Activated T-cell treated with anti-CD3 and anti-CD28 coated beads, Interleukin-2, amount 50 U/mL, for 72 hours (primary cell): ENCODE measurements at places on chromosomes 4 and X. TPM values are rescaled to one million over a fixed set of nuclear protein-coding genes. Genes with fewer than 3 reads are reported as not detected.

FGFBP1 gene
- total RNA-seq = not detected

LRCH2 gene
- not detected for total RNA-seq

SASH3 gene
- 148 TPM for total RNA-seq

SSX1 gene
- total RNA-seq = not detected

- H3K4me3 ChIP-seq = peak overlapping the region; percentile 93
- DNase-seq = peak; percentile 24
- H3K4me1 ChIP-seq = peaks cover 38% of the 10 kb centered on the region
- H3K36me3 ChIP-seq = peaks cover 8% of the 10 kb centered on the region
These were observed 484.2 kb downstream of the BCOR start for GRCh38 chrX:39613482-39613995.

GRCh38 chr4:71288875-71289274 is 49.9 kb upstream of the SLC4A4 start:
- DNase-seq = no peak
- no peaks in the 10 kb centered on the region for H3K27me3 ChIP-seq
- no peak overlapping the region for H3K27ac ChIP-seq
- H3K36me3 ChIP-seq = no peaks in the 10 kb centered on the region

DNA sequence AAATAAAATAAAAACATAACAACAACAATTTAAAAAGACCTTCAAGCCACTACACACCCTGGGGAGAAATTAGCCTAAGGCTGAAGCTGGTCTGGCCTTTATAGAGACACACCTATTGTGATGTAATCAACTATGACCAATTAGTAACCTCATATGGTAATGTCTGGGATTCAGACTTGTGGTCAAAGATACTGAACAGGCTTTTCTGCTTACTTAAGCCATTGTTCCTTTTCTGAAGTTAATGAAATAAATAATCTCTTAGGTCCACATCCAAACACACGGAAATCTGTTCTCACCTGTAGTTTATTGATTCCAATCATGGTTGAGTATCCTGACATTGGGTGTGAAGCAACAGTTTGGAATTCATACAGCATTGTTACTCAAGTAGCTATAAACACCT is 152.5 kb downstream of the PLS3 start:
- no peaks in the 10 kb centered on the region for H3K36me3 ChIP-seq
- H3K4me3 ChIP-seq = no peak overlapping the region
- H3K27ac ChIP-seq = no peak overlapping the region
- no peak for DNase-seq
- no peaks in the 10 kb centered on the region for H3K4me1 ChIP-seq

GRCh38 chr4:11720292-11720691 is 291.6 kb upstream of the HS3ST1 start:
- H3K4me1 ChIP-seq = no peaks in the 10 kb centered on the region
- no peak overlapping the region for H3K27ac ChIP-seq
- no peaks in the 10 kb centered on the region for H3K36me3 ChIP-seq

- no peaks in the 10 kb centered on the region for H3K27me3 ChIP-seq
- H3K27ac ChIP-seq = peak overlapping the region; percentile 89
- DNase-seq = no peak
- peaks cover 56% of the 10 kb centered on the region for H3K4me1 ChIP-seq
These were observed 6.7 kb downstream of the DOCK11 start for GRCh38 chrX:118502161-118502789.

DNA sequence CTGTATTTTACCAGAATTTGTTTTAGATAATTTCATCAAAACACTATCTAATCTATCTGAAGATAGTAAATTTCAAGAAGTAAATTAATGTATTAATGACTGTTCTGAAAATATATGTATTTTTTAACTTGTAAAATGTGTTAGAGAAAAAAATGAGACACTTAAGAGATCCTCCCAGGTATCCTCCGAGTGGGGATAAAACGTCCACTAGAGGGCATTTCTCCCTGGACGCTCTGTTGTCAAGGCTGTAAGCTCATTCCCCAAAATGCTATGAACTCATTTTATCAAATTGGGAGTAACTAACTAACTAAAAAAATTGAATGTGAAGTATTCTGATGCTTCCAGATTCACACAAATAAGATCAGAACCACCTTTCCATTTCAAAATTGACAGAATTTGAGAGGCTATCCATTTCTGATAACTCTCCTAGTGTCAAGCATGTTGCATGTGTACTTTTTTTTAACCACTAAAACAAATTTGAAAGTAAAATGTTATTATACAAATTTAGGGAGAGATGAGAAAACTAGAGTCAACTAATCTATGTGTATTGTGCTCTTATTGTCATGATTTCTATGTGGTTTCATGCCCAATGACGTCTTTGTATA is 337.3 kb upstream of the HS3ST1 start:
- DNase-seq = peak; percentile 9
- H3K27ac ChIP-seq = no peak overlapping the region
- no peaks in the 10 kb centered on the region for H3K36me3 ChIP-seq
- H3K4me1 ChIP-seq = no peaks in the 10 kb centered on the region
- H3K4me3 ChIP-seq = no peak overlapping the region
